ENCODE measurements at places on chromosomes 2 and 18.

GRCh38 chr2:233830111-233830802 is 24.1 kb downstream of the HJURP start:
- no peak for DNase-seq

DNA sequence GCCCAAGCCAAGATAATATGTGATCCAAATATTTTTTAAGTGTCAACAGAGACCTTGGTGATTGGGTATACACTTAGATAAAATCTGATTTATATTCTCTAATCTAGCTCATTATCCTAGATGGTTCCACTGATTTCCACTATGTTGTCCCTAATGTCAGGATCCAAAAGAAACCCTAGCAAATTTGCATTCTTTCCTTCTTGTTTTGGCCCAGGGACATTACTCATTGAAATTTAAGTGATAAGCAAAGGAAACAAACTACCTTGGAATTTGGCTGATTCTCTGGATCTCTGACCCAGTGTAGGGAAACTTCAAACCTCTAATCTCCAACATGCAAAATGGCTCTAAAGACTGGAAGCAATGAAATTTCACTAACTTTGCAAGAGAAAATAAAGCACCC is 179.8 kb upstream of the MEIS1 start:
- DNase-seq: no peak

DNA sequence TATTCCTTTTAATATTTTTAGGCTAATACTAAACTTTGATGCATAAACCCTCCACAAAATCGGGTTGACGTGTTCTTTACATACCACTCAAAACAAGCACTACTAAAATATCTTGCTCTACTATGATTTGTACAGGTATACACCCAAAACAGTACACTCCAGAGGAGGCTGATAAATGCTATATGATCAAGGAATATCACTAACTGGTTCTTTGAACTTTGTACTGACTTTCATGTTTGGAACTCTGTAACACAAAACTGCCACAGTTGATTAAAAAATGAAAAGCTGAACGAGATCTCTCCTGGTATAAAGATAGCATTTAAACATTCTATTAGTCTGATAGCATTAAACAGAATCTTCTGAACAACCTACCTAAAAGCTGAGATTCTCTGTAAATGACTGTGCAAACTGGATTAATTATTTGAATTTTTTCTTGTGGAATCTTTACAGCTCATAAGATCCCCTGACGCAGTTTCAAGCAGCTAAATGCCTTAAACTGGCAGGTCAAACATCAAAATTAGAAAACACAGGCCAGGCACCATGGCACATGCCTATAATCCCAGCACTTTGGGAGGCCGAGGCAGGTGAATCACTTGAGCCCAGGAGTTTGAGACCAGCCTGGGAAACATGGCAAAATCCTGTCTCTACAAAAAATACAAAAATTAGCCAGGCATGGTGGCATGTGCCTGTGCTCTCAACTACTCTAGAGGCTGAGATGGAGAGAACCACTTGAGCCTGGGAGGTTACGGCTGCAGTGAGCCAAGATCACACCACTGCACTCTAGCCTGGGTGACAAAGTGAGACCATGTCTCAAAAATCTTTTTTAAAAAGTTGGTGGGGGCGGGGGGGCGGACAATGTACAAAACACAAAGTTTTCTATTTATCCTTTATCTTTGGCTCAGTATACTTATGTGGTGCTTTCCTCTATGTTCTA is 150.6 kb downstream of the EXOC6B start:
- DNase-seq: no peak

GRCh38 chr2:66869076-66869475 is 434.2 kb downstream of the MEIS1 start:
- no peak for DNase-seq

DNA sequence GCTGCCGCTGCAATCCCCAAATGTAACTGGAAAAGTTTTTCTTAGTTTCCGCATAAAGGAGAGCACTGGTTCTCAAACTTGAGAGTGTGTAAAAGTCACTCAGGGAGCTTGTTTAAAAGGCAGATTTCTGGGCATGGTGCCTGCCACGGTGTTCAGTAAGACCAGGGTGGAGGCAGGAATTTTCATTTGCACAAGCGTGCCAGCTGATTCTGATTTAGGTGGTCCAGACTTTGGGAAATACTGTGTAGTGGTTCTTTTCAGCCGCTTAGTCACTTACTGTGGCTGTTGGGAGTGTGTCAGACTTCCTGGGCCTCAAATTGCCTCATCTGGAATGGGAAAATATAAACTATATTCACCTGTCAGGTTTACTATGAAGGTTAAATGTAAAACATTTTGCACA is 788 bp downstream of the ARMC9 start:
- DNase-seq: no peak

- no peak for DNase-seq
Measured at GRCh38 chr18:31268985-31269406, 49.0 kb upstream of the DSG1 start.

DNA sequence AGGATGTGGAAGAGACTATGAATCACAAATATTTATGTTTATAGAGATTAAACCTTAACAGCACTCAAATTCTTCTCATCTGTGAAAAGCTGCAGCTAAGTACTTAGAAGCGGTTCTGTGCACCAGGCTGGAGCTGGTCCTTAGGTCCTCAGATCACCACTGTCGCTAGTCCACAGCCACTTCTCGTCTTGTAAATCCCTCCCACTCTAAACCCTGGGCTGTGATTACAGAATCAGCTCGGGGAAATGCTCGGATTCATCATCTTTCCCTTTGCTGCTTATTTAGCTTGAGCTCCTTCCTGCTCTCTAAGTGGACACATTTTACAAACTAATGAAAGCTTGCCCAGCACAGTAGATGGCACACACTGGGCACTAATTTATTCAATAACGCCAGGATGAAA is 61.7 kb downstream of the RNF152 start:
- no peak for DNase-seq

- no peak for DNase-seq
Measured at GRCh38 chr2:234949762-234950434, 1.9 kb upstream of the SH3BP4 start.

DNA sequence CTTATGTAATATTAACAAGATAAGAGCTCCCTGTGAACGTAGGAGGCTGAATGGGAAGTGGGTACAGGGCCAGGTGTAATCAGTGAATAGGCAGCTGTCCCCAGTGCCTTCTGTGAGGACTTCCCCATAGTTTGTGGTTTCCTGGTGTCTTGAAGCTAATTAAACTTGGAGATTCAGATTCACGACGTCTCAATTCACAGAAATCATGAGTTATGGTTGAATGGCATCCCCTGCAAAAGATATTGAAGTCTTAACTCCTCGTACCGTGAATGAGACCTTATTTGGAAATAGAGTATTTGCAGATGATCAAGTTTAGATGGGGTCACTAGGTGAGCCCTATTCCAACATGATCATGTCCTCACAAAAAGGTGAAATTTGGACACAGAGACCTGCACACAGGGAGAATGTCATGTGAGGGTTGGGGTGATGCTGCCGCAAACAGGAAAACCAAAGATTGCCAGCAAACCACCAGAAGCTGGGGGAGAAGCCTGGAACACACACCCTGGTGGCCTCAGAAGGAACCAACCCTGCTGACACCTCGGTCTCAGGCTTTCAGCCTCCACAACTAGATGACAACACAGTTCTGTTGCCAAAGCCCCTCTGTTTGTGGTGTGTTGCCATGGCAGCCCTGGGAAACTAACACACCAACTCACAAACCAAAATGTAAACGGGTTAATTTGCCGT is 13.2 kb downstream of the ARL4C start:
- DNase-seq: peak; percentile 95
